Osteoblast (primary cell): ENCODE measurements at places on chromosomes 6 and 20.

DNA sequence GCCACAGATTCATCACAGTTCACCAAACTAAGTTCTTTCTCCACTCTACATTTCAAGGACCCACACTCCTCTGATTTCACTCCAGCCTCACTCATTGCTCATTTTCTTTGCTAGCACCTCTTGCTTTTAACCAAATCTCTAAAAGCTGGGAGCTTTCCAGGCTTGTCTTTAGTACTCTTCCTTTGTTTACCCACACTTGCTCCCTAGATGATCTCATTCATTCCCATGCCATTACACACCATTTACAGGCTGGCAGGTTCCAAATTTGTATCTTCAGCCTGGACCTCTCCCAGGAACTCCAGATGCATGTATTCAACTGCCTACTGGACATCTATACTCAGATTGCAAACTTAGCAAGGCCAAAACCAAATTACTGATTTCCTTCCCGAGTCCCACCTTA lies 5.3 kb upstream of the GUCA1B start:
- DNase-seq, result peak; percentile 83

- no peak for DNase-seq
Measured at GRCh38 chr20:9054176-9054575, 14.7 kb upstream of the PLCB4 start.

DNA sequence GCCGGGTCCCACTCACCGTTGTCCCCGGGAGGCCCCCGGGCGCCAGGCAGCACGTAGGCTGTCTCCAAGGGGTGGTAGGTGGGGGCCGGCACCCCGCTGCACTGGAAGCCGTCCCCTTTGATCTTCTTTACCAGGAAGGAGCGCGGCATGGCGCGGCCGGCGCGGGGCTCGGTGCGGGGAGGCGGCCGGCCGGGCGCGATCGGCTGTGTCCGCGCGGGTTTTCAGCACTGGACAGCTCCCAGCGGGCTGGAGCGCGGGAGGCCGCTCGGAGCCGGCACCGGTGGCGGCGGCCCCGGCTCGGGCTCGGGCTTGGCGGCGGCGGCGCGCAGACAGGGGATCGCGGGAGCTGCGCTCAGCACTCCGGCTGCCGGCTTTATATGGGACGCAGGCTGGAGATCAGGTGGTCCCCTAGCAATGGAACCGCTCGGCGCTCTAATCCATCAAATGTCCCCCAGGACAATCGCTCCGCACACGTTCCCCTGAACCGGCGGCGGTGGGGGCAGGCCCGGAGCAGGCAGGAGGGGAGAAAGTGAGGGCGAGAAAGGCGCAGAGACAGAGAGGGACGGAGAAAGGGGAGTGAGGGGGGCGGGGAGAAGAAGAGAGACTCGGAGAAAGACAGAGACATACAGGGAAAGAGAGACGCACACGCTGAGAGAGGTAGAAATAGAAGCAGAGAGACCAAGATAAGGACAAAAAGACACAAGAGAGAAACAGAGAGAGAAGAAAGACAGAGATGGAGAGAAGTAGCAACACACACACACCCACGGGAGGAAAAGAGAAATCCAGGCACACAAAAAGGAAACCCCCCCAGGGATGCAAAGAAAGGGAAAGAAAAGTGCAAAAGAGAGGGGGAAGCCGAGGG lies at the start of gene SCRT2:
SCRT2 (minus strand) TSS at position 350 of the 862 bp plus-strand sequence; CDS start at position 149, 201 bp downstream.
- DNase-seq, result peak; percentile 99

DNA sequence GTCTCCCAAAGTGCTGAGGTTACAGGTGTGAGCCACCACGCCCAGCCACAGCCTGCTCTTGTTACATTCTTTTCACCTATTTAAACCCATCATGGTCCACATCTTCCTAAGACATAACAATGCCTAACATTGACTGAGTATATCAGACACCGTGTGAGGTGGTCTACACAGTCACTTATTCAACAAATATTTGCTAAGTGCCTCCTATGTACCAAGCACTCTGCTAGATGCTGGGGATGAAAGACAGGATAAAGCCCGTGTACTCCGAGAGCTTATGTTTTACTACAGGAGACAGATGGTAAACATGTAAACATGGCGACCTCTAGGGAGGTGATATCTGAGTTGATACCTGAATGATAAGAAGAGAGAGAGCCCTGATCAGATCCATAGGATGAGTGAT lies 12.7 kb downstream of the BCL2L1 start:
- no peak for DNase-seq

DNA sequence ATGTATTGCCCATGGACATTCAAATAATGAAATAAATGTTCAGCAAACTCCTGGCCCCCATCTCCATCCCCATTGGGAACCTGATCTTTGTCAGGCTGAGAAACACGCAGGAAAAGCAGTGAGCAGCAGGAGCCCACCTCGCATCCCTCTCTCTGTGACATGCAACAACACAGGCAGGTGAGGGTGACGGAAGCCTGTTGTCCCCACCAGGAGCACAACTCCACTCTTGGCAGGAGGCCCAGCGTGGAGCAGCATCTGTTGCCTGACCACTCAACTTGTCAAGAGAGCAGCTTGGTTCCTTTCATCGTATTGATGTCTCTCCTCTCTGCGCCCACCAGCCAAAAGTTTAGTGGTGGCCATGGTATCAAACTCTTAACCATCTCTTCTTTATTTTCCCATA lies 586.9 kb upstream of the ARID1B start:
- no peak for DNase-seq

DNA sequence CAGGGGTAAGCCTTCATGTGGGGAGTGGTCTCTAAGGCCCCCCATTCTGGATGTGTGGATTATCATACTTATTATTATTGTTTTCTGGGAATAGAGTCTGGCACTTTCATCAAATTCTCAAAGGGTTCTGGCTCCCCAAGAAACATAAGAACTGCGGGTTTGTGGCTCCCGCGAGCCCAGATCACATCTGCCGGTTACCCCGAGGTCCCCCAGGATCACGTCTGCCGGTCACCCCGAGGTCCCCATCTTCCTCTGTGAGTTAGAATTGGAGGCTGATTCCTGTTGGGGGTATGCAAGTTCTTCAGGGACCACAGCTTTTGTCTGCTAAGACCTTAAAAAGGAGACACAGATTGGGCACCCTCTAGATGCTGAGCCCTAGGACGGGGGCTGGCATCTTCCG lies 116.7 kb upstream of the FRMD1 start:
- no peak for DNase-seq

- DNase-seq, result peak; percentile 99
Measured at GRCh38 chr6:3759646-3760232, 8.2 kb upstream of the PXDC1 start.

- DNase-seq, result no peak
Measured at GRCh38 chr6:26235302-26235670, 129.7 kb upstream of the BTN3A2 start.

DNA sequence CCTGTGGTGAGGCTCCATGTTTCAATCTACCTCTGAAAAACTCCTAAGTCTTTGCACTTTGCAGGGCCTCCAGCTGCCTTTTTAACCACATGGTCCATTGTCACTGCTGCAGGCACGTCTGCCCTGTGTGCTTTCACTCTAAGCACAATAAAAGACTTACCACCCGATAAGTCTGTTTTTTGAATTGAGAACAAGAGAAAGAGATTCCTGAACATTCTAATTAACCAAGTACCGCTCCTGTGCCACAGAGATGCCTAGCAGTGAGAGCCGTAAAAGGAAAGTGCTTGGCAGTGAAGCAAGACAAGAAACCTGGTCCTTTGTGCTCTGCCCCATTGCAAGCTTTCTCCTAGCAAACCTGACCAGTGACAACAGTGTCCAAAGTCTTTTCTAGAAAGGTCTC lies 487.6 kb upstream of the FLRT3 start:
- no peak for DNase-seq

DNA sequence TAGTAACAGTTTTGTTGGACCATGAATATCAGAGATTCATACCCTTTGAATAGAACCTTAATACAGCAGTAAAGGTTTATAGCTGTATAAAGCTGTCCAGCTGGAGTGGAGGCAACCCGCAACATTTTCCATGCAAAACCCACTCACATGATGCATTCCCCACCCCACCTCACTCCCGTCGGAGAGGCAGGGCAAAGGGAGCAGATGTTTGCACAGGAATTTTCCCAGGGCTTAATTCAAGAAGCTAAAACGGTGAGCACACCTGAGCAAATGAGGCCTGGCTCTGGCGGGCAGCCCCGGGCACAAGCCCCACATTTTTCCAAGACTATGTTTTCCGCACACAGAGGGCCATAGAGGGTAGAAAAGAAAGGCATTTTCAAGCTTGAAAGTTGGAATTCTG lies 191.7 kb downstream of the FOXC1 start:
- no peak for DNase-seq

- no peak for DNase-seq
Measured at GRCh38 chr20:23631981-23632710, 5.6 kb downstream of the CST3 start.

DNA sequence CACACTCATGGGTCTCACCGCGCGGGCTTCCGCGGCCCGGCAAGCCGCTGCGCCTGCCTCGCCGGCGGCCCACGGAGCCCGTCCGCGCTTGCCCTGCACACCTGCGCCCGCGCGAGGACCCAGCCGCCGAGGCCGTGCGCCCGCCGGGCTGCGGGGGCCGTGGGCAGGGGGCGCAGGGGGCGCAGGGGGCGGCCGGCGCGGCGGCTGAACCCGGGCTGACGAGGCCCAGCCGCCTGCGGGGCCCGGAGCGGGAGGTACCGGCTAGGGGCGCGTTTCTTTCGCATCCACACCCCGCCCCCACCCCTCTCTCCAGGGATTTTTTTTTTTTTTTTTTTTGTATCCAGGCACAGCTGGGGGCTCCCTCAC lies 43.8 kb upstream of the OSTM1 start:
- no peak for DNase-seq

- DNase-seq, result no peak
Measured at GRCh38 chr20:20229595-20229994, 138.3 kb upstream of the INSM1 start.

GRCh38 chr6:130843575-130844320 lies 16.5 kb downstream of the SMLR1 start:
- no peak for DNase-seq

GRCh38 chr6:111813237-111813636 lies 60.0 kb downstream of the FYN start:
- peak; percentile 46 for DNase-seq

GRCh38 chr6:6026513-6027205 lies 19.9 kb upstream of the NRN1 start:
- no peak for DNase-seq

- no peak for DNase-seq
Measured at GRCh38 chr20:23636182-23636907, 1.4 kb downstream of the CST3 start.

GRCh38 chr20:1500496-1500895 lies 9.3 kb upstream of the SIRPB2 start:
- DNase-seq, result no peak

- no peak for DNase-seq
Measured at GRCh38 chr6:130050230-130050629, 31.8 kb downstream of the L3MBTL3 start.

DNA sequence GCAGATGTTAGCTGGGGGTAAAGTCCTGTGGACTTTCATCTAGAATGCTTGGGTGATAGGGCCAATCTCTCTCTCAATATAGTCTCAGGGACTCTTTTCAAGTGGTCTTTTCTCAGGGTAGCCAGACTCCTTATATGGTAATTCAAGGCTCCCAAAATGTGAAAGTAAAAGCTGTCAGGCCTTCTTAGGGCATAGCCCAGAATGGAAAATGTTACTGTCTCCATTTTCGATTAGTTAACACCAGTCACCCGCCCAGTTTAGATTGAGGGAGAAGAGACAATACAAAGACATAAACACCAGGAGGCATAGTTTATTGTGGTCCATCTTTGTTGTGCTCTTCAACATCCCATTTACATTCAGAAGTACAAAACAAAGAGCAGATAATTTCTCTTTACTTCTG lies 295.8 kb downstream of the EPHA7 start:
- no peak for DNase-seq

GRCh38 chr6:124131259-124131658 lies 327.6 kb downstream of the NKAIN2 start:
- DNase-seq, result no peak

DNA sequence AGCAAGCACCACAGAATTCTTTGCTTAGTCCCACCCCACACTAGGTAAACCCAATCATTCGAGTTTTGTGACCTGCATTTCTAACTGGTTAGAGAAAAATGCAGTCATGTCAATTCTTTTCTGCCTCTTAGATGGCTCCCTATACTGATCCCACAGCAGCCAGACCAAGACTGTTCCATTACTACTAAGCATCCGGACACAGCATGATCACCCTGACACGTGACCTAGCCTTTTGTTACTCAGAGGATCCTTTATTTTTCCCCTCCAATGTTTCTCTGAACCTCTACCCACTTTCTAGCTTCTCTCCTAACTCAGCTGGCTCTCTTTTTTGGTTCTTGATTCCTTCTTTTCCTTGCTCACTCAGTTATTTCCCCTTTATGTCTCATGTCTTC lies 87.9 kb downstream of the PDE10A start:
- no peak for DNase-seq

DNA sequence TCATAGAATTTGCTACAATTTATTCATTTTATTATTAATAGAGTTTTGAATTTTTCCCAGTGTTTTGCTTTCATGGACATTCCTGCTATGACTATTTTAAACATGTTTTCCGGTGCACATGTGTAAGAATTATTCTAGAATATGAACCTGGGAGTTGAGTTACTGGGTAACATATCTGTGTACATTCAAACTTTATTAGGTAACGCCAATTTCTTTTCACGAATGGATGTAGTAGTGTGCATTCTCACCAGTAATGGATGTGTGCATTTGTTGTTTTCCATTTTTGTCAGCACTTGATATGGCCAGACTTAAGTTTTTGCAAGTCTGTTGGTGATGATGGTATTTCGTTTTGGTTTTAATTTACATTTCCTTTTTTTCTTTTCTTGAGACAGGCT lies 118.8 kb downstream of the CDKAL1 start:
- DNase-seq, result no peak
